ENCODE measurements at places on chromosomes 2 and 18.
A peak's percentile ranks its signal among the peaks of the same experiment; 100 is the strongest.

DNA sequence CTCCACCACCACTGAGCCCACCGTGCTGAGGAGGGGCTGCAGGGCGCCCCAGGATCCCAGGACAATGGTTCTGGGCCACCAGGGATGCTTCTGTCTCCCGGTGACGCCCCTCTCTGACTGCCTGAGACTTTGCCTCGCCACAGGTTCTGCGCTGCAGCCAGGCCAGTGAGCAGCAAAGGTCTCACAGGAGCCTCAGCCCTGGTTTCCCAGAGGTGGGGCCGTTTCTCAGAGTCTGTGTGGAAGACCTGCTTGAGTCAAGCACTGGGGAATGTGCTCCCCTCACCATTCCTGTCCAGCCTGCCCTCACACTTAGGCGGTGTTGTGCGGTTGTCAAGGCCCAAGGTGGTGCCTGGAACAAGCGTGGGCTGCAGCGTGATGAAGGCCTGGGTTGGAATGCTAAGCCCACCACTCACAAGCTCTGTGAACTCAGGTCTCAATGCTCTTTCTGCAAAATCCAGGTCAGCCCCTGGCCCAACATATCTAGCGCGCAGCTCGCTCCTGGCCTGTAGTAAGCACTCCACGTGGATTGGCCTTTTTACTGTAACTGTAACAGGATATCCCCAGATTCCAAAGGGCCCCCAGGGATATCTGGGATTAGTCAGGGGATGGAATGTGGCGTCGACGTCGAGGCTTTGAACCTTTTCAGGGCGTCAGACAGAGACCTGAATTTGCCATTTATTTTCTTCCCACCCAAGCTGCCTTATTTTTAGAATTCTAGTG is 47.6 kb downstream of the PLB1 start:
- no peak for DNase-seq

GRCh38 chr18:25061395-25061794 is 290.6 kb downstream of the ZNF521 start:
- no peak for DNase-seq

DNA sequence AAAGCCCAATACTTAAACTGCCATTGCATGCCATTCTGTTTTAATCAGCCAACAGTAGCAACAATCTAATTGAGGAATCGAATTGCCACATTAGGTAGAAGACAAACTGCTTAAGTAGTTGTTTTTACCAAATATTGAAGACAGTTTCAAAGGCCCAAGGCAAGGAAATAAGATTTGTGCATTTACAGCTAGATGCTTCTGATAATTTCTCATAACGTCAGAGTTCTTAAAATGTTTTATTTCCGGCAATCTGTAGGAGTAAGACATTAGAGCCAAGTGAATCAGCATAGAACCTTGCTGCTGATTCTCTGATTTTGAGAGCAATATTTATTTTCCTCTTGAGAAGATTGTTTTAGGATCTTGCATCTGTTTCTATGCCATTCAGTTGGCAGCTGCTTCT is 174.3 kb downstream of the RBM43 start:
- no peak for DNase-seq

GRCh38 chr2:15169326-15170069 is 391.6 kb downstream of the NBAS start:
- no peak for DNase-seq

DNA sequence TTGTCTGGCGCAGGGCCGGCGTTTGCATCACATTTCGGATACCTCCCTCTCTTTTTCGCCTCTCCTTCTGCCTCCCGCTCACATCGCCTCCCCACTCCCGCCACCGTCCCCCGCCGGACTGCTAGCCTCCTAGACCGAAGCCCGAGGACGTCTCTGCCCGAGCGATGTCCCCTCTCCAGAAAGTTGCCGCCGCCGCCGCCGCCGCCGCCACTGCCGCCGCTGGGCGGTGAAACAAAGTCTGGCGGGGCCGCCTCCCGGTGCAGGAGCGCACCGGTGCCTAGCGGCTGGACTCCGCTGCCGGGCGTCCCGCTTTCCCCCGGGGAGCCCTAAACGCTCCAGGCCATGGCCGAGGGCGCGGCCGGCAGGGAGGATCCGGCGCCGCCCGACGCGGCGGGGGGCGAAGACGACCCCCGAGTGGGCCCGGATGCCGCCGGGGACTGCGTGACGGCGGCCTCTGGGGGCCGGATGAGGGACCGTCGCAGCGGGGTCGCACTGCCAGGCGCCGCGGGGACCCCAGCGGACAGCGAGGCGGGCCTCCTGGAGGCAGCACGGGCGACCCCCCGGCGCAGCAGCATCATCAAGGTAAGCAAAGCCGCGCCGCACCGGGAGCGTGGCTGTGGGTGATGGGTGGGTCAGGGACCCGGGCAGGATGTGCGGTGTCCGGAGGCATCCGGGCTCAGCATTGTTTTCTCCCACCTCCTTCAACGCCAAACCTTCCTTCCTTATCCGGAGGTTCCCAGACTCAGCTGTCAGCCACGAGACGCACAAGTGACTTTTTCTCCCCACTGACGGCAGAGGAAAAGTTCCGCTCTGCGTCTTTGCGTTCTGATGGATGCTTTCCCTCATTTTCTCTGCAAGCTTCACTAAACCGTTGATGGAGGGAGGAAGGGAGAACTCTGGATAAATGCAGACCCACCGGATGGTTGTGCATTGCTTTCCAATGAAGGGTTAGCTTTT is 643 bp downstream of the PLCL1 start:
- no peak for DNase-seq

DNA sequence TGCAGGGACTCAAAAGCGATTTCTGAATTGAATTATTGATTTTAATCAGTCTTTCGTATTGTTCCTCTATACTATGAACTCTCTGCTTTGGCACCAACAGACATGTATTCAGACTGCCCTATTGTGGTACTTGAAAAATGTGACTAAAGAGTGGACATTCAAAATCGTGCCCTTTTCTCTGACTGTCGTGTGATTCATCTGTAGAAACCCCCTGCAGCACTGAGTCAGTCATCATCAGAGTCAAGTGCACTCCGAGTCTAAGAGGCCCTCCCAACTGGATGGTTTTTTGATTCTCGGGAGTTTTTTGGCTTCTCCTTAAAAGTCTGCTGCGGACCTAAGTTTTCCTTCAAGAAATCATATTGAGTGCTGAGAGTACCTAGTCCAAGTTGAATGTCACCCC is 96.4 kb upstream of the FOSL2 start:
- no peak for DNase-seq

GRCh38 chr2:234019896-234020295 is 30.6 kb upstream of the SPP2 start:
- no peak for DNase-seq

DNA sequence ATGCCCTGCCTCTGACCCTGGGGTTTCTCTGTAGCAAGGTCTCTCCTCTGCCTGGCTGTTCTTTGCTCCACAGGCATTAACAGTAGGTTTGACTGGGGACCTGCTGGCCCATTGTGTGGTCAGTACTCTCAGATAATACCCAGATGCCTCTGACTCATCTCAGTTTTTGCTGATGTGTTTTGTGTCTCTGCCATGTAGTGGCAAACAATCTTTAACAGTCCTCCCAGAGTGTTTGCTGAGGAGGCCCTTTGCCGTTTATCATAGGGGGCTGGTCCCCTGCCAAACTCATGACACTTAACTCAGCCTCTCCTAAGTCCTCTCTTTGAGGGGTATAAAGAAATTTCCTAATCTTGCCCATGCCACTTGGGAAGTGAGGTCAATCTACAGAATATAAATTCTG is 793.7 kb upstream of the FANCL start:
- DNase-seq = no peak

- DNase-seq = no peak
Measured at GRCh38 chr2:138867341-138867740, 87.2 kb upstream of the NXPH2 start.

DNA sequence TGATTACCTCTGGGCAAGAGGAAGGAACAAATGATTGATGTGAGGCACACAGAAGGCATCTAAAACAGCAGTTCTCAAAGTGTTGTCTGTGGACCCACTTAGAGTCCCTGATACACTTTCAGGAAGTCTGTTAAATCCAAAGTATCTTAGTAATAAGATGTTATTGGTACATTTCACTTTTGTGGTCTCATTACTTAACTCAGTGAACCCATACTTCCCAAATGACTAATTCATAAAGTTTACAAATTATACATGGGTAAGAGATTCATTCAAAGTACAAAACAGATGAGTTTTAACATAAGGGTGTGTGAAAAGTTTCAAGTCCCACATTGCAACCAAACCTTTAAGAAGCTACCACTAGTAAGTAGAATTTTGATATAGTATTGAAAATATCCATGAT is 440.5 kb downstream of the NUP35 start:
- no peak for DNase-seq

GRCh38 chr2:113175042-113175628 is 1.4 kb downstream of the PSD4 start:
- peak; percentile 84 for DNase-seq

DNA sequence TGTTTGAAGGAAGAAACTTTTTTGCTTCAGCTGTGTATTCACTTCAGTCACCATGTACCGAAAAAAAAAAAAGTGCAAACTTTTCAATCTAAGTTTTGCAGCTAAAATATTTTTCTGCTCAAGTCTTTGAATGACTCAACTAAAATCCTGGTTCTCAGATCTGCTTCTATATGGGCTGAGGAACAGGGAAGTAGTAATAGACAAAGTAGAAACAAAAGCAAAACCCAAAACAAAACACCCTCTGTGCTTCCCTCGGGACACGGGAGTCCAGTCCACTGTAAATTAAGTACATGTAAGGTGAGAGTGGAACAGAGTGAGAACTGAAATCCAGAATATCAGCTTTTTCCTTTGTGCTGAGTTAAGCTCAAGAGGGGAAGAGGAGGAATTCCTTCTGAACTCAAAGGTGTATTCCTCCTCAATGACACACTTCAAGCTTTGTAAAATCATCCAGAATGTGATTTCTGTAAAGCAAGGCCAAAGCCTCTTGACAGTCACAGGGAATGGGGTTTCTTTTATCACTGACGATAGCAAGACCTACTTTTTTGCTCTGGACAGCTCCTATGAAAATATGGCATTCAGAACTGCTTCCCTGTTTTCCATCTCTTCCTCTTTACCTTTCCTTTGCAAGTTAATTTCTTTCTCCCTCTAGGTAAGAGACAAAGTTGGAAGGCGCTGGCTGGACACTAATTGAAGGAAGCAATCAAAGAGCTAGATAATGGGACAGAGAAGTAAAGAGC is 433.5 kb upstream of the MMADHC start:
- DNase-seq = no peak

DNA sequence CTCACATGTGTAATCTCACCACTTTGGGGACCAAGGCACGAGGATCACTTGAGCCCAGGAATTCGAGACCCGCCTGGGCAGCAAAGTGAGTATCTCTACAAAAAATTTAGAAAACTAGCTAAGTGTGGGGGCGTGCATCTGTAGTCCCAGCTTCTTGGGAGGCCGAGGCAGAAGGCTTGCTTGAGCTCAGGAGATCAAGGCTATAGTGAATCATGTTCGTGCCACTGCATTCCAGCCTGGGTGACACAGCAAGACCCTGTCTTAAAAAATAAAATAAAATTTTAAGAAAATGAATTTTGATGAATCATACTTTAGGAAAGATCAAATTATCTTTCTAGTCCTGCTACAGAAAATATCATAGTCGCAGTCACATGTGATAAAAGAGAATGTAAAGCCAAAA is 46.9 kb downstream of the CABYR start:
- no peak for DNase-seq

- no peak for DNase-seq
Measured at GRCh38 chr2:101549371-101549770, 74.5 kb upstream of the RFX8 start.

DNA sequence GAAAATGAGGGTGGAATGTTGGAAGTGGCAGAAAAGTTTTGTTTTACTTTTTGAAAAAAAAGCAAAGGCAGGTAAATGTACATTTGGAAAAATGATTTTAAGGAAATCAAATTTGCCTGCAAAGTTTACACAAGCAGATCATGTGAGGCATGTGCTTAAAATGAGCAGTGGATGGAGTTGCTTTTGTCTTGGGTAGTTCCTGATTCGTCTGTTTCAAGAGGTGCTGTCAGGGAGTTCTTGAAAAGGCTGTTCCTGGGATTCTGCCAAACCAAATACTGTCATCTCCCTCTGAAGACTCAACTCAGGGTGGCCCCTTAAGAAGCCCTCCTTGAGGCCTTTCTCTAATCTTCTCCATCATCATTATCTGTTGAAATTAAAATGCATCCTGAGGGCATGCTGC is 59.0 kb downstream of the TACR1 start:
- no peak for DNase-seq

GRCh38 chr2:161165266-161165665 is 5.0 kb downstream of the TANK start:
- no peak for DNase-seq

DNA sequence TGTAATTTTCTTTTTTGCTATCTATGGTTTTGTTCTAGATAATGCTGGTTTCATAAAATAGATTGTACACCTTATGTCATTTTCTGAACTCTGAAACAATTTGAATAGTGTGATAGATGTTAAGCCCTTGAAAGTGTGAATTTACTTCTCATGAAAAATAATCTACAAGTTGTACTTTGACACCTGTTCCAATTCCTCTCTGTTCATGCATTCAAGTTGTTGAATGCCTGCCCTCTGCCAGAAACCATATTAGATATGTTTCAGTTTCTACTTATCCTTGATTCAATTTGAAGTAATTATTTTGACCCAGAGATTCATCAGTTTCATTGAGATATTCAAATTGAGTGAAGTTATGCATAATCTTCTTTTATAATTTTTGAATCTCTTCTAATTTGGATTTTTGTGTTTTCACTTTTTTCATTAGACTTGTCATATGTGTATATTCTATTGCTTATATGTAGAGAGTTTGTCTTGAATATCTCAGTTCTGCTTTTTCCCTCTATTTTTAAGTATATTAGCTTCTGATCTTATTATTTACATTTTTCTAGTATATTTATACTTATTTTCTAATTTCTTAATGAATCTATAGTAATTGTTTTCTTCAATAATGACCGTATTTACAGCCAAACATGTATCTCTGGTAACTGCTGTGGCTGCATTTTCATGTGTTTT is 143.3 kb upstream of the TACR1 start:
- DNase-seq = no peak

DNA sequence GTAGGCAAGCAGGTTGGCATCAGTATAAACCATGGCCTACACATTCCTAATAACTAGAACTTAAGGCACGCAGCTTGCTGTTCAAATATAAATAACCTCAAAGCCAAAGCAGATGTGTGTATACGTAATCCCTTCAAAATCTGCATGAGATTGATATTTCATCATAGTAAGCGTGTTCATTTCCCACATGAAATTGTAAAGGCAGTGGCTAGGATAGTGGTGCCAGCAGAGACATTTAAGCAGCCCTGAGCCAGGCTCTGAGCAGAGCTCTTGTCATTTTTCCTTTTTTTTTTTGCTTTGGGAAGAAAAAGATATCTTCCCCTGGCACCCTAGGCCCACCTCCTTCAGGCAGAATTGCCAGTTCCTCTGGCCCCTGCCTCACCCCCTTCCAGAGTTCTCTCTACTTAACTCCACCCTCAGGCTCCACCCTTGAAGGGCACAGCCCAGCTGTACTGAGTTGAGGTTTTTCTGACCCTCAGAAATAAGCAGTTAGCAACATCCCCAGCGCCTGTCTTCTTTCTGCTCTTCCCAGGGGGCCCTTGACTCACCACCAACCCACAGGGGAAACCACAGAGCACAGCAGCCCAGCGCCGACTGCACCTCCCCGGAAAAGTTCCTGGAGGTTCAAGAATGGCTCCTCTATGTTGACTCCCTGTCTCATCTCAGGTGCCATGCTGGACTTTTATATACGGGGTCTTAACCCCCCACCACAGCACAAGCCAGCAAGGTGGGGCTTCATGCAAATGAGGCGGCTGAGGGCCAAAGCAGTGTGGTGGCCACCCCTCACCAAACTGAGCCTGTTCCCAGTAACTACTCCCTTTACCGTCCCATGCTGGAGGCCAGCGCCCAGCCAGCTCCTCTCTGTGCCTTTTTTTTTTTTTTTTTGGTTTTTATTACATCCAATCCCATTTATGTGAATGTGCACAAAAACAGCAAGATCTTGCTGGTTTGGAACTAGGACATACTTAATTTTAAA is 84.7 kb downstream of the EHD3 start:
- DNase-seq = peak; percentile 3

Data from GM18507 (cell line).